ENCODE measurements at places on chromosomes 2 and 18.

DNA sequence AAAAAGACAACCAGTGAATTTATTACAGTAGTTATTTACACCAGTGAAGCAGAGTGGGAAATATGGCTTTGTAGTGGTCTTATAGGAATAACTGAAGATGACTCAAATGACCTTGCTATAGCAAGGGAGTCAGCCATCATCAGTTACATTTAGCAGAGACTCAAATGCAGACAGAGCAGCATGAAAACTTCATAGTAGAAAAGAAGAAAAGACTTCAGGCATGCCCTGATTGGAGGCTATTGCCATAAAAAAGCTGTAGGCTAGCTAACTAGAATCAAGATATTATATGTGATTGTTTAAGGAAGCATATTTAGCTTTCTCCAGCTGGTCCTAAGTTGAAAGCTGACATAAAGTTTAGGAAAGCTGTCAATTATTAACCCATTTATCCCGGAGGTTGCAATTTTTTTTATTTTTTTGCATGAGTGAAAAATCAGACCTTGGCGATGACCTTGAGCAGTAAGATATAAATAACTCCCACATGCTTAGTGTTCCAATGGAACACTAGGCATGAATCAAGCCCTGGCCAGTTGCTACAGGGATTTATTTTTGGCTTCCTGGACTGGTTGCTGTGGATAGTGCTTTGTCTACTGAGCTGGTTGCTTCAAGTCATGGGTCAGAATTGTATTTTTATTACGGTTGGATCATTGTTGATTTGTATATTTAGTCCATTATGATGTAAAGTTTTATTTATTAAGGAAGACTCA lies 675.6 kb upstream of the VRK2 start:
- H3K27me3 ChIP-seq = no peaks in the 10 kb centered on the region
- H3K4me3 ChIP-seq = no peak overlapping the region
- H3K36me3 ChIP-seq = no peaks in the 10 kb centered on the region
- H3K27ac ChIP-seq = no peak overlapping the region
- peaks cover 19% of the 10 kb centered on the region for H3K4me1 ChIP-seq

GRCh38 chr2:231711677-231712450 lies 3.5 kb downstream of the PTMA start:
- peaks cover 16% of the 10 kb centered on the region for H3K36me3 ChIP-seq
- peak overlapping the region; percentile 88 for H3K4me3 ChIP-seq
- peaks cover 27% of the 10 kb centered on the region for H3K4me1 ChIP-seq
- peak overlapping the region; percentile 91 for H3K27ac ChIP-seq

DNA sequence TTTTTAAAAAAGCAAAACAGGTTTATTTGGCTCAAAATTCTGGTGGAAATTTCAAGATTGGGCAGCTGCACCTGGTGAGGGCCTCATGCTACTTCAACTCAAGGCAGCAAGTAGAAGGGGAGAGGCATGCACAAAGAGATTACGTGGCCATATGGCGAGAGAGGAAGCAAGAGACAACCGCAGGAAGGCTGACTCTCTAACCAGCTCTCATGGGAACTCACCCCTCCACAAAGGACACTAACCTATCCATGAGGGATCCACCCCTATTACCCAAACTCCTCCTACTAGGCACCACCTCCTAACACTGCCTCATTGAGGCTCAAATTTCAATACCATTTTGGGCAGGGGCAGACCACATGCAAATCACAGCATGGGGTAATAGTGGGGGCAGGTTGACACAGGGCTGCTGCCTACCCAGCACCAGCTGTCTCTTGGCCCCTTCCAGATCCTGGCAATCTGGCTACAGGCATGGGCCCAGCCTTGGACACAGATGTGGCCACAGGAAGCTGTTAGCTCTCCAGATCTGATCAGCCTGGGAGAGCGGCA lies 2.0 kb upstream of the CAPN10 start:
- no peak for DNase-seq
- peaks cover 16% of the 10 kb centered on the region for H3K36me3 ChIP-seq
- no peaks in the 10 kb centered on the region for H3K27me3 ChIP-seq
- H3K27ac ChIP-seq = peak overlapping the region; percentile 53

DNA sequence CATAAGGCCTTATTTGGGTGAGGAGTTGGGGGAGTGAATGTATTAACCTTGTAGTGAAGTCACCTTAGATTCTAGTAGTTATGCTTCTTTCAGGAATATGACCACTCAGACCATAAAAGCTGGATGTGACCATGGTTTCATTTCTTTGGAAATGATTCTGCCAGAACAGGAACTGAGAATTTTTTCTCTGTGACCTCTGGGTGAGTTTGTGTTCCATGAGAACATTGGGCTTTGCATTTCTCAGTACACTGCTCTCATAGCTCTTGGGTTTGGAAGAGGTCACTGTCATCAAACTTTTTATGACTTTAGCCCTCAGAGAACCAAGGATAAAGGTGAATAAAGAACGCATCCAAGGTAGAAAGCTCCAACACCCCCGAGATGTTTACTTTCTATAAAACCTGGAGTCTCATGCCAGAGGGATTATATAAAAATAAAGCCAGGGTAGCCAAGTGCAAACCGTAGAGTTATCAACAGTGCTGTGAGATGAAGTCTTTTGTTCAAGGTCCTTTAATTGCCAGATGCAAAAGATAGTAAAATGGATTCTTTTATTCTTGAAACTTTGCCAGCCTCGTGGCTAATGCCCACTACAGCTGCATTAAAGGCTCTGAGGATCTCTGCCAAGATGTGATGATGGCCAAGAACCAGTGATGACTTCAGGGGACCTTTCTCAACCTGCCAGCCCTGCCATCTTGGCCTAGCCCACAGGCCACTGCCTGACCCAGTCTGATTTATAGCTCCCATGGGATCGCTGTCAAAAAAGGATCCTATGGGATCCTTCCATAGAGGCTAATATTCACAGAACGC lies 27.8 kb upstream of the MAT2A start:
- H3K36me3 ChIP-seq = no peaks in the 10 kb centered on the region
- H3K27me3 ChIP-seq = no peaks in the 10 kb centered on the region
- H3K4me1 ChIP-seq = no peaks in the 10 kb centered on the region
- no peak overlapping the region for H3K27ac ChIP-seq

DNA sequence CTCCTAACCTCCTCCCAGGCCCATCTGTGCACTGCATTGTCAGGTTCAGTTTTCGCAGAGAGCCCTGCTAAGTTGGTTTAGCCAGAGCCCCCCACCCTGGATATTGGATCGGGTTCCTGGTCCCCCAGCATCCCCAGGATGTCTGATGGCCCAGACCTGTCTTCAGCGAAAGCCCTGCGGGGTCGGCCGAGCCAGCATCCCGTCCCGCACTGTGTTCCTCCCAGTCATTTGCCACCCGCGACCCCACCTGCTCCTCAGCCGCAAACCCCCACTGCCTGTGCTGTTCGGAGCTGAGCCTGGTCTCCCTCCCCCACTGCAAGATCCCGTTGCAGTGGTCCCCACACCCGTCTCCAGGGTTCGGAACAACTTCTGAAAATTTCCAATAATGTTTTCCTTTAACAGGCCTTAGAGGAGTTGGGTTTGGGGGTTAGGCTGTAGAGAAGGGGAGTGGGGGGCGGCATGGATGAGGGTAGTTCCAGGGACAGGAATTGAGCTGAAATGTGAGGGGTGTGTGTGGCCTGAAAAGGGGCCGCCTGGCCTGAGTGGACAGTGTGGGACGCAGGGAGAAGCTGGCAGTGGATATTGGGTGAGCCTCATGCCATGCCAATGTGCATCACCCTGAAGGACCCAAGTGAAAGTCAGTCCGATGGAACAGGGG lies 1.6 kb upstream of the COPS9 start:
- H3K27me3 ChIP-seq = peaks cover 40% of the 10 kb centered on the region
- H3K4me1 ChIP-seq = peaks cover 20% of the 10 kb centered on the region
- peak overlapping the region; percentile 96 for H3K4me3 ChIP-seq
- peaks cover 5% of the 10 kb centered on the region for H3K36me3 ChIP-seq

DNA sequence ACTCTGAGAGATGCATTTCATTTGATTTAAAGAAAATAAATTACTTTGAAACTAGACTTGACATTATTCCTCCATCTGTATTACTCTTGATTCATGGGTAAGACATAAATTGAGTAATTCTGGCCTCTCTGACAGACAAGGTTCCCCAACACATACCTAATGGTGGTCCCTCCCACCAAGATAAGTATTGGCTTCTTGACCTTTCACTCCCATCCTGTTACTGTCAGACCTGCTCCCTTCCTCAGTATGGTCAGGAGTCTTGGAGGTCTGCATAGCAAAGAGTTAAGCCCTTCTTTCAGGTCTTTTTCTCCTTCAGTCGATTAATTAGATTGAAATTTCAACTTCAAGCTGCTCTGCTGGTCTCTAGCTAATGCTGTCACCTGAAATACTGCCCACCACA lies 42.2 kb upstream of the ACVR1 start:
- no peak for DNase-seq
- no peaks in the 10 kb centered on the region for H3K4me1 ChIP-seq
- H3K4me3 ChIP-seq = no peak overlapping the region
- H3K36me3 ChIP-seq = no peaks in the 10 kb centered on the region

GRCh38 chr18:46842583-46842982 lies 74.7 kb downstream of the PIAS2 start:
- DNase-seq = no peak
- no peak overlapping the region for H3K27ac ChIP-seq
- no peaks in the 10 kb centered on the region for H3K27me3 ChIP-seq

GRCh38 chr2:101766337-101766736 lies 68.8 kb downstream of the MAP4K4 start:
- no peaks in the 10 kb centered on the region for H3K27me3 ChIP-seq
- H3K4me3 ChIP-seq = no peak overlapping the region
- no peak for DNase-seq
- peaks cover 75% of the 10 kb centered on the region for H3K4me1 ChIP-seq
- no peaks in the 10 kb centered on the region for H3K36me3 ChIP-seq

GRCh38 chr18:61335684-61336555 lies 2.7 kb downstream of the CDH20 start:
- H3K36me3 ChIP-seq = no peaks in the 10 kb centered on the region
- DNase-seq = no peak
- H3K4me3 ChIP-seq = peak overlapping the region; percentile 76

GRCh38 chr18:32701313-32701712 lies 71.5 kb downstream of the KLHL14 start:
- no peak overlapping the region for H3K4me3 ChIP-seq
- H3K4me1 ChIP-seq = peaks cover 8% of the 10 kb centered on the region
- DNase-seq = no peak
- H3K36me3 ChIP-seq = no peaks in the 10 kb centered on the region

- H3K4me3 ChIP-seq = no peak overlapping the region
- peaks cover 10% of the 10 kb centered on the region for H3K4me1 ChIP-seq
- H3K27me3 ChIP-seq = peaks cover 11% of the 10 kb centered on the region
- H3K36me3 ChIP-seq = no peaks in the 10 kb centered on the region
- DNase-seq = no peak
Observed at GRCh38 chr2:109206569-109207146, 77.7 kb downstream of the SH3RF3 start.

GRCh38 chr2:128817171-128817570 lies 498.5 kb upstream of the HS6ST1 start:
- H3K4me3 ChIP-seq = no peak overlapping the region
- DNase-seq = no peak
- no peak overlapping the region for H3K27ac ChIP-seq

DNA sequence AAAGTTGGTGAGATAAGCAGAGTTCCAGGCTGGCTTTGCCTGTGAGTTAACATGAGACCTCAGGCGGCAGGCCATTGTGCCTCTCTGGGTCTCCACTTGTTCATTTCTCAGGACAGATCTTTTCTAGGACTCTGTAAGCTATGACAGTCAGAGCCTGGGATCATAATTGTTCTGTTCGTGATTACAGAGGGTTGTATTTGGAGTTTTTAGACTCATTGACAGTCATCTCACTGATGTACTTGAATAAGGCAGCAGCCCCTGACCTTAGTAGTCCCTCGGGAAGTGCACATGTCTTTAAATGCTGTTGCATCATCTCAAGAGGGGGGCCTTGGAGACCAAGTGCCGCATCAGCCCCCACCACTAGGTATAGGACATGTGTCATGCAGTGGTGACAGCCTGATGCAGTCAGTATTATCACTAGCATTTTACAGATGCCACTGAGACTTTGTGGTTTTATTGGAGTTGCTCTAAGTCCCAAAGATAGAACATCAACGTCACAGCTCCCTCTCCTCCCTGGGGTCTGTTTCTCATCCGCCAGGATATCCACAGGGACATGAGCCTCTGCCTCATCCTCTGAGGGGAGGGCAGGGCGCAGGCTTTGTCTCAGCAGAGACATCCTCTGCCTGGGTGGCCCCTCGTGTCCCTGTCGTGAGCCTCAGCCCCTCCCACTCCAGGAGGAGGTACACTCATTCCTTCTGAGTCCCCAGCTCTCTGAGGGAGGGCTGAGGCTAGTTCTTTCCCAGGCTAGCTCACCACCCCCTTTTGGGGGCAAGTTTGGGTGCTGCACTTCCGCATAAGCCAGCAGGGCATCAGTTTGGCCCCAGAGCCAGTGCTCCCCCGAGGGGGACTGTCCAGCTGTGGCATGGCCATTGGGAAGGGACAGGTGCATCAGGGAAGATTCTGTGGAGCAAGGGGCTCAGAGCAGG lies 14.1 kb downstream of the GLI2 start:
- H3K27me3 ChIP-seq = no peaks in the 10 kb centered on the region
- peak overlapping the region; percentile 7 for H3K27ac ChIP-seq
- peaks cover 7% of the 10 kb centered on the region for H3K36me3 ChIP-seq
- H3K4me1 ChIP-seq = peaks cover 34% of the 10 kb centered on the region
- DNase-seq = no peak
- H3K4me3 ChIP-seq = no peak overlapping the region

Measured in mesothelial cell of epicardium (in vitro differentiated cells).